NCI-H1417 (cell line): ENCODE measurements at places on chromosomes 13 and 19.

- no peak for DNase-seq
Measured at GRCh38 chr19:50896591-50897190, 14.5 kb downstream of the KLK4 start.

GRCh38 chr13:96650301-96650886 lies 343.9 kb downstream of the OXGR1 start:
- no peak for DNase-seq

DNA sequence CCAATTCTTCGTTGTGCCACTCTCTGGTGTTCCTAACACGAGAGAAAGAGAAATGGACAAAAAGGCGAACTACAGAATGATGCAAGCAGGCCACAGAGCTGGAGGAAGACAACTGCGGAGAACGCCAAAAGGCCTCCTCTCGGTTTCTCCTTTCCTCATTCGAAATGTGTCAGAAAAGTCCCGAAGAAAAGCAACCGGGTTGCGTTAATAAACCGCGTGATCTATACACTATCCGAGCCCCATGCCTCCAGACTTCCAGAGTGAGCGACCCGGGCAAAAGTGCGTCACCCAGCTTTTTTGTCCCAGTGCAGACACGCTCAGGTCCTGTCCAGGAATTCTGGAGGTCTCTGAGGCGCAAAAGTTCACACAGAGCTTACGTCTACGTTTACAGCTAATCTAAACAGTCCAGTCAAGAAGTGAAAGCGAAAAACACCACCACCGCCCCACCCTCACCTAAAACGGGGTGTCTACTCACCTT lies 413 bp downstream of the N4BP2L2 start:
- no peak for DNase-seq

- no peak for DNase-seq
Measured at GRCh38 chr19:5711713-5712161, 8.2 kb downstream of the LONP1 start.

GRCh38 chr19:35715355-35715809 lies 2.4 kb upstream of the KMT2B start:
- no peak for DNase-seq

DNA sequence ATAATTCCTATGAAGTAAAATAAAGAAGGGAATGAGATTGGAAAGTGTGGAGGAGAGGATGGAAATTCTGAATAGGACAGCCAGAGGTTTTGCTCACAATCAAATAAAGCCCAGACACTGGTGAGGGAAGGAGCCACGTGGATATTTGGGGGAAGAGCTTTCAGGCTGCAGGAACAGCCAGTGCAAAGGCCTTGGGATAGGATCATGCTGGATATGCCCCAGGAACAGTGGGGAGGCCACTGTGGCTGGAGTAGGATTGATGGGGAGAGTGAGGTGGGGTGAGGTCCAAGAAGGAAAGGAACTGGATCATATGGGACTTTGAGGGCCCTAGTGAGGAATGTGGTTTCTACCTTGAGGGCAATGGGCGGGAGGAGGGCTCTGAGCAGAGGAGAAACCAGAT lies 4.1 kb upstream of the FXYD5 start:
- DNase-seq = no peak

- DNase-seq = no peak
Measured at GRCh38 chr13:68023838-68024581, 793.9 kb upstream of the PCDH9 start.

- DNase-seq = peak; percentile 3
Measured at GRCh38 chr13:25084096-25084495, 11.8 kb upstream of the PABPC3 start.

DNA sequence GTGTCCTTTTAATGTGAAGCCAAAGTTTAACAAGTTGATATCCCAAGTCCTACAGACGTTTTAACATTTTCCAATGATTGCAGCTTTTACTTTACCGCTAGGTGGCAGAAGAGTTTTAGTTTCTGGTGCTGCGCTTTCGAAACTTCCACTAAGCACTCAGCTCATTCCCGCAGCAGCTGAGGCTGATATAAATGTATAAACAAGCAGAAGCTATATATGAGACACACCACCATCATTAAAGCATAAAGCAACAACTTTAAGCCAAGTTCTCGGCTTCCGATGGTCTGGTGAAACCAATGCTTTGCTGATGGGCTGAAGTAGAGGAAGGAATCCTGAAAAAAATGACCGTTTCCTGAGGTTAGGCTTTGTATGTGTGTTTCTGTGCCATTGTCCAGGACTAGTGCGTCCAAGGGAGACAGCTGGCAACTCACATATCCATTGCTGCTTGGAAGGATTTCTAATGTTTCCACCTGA lies 753.9 kb downstream of the OLFM4 start:
- peak; percentile 89 for DNase-seq

DNA sequence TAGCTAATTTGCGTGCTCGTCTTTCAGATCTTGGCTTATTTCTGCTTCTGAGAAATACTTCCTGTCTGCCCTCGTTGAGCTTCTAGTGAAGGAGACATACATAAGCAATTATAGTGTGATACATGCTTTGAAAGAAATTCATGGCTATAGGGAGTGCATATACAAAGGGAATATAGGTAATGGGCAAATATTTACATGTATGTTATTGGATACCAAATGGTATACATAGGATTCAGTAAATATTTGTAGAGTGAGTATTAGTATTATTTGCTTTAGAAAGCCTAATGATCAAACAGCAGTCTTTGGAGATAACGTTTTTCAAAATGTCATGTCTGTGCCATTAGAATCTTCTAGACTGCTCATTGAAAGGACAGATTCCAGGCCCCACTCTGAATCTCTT lies 5.2 kb downstream of the BRCA2 start:
- peak; percentile 3 for DNase-seq

DNA sequence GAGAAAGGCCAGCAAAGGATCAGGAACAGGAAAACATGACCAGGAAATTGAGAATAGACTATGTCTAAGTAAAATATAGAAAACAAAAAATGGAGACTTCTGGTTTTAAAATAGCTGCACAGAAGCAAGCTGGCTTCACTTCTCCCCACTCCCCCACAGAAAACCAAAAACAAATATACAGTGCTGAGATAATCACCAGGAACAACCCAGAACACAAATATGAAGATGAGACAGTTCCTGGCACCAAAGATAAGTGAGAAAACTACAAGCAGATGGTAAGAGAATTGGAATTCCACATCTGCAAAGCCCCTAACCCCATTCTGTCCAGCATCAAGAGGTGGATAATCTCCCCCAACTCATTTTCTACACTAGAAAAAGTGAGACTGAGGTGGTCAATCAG lies 397.7 kb downstream of the SUCLA2 start:
- DNase-seq = no peak

GRCh38 chr13:113770937-113771336 lies 11.9 kb downstream of the TMEM255B start:
- DNase-seq = no peak

GRCh38 chr19:18696023-18696422 lies 12.5 kb downstream of the CRTC1 start:
- DNase-seq = no peak

DNA sequence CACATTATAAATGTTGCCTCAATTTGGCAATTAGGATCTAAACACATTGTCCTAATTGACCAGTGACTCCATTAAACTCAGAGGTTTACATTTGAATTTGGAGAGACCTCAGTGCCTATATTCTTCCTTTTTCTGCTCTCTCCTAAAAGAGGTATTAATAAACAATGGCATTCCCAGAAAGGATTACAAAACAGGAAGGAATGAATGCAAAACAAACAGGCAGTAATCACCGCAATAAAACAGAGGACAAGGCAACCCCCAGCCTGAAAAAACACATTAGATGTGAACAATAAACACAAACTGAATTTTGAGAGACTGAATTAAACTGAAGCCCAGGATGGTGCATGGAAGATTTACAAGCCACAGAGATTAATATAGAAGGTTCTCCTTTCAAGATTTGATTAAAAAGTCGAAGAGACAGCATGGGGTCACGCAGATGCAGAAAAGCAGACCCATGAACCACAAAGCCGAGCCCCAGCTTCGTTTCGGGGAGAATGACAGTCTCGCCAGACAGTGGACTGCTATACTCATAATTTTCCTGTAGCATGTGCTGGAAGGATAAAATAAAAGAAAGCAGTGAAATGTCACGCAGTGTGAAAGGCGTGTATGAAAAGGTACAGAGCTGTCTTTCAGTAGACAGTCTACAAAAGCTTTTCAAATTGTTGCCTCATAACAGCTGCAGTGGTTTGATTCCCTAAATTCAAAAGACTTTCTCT lies 503.0 kb downstream of the LIG4 start:
- no peak for DNase-seq

- no peak for DNase-seq
Measured at GRCh38 chr19:19205416-19206410, 2.5 kb upstream of the NR2C2AP start.

GRCh38 chr13:77328819-77329132 lies 1.9 kb upstream of the MYCBP2 start:
- no peak for DNase-seq

- no peak for DNase-seq
Measured at GRCh38 chr19:15368798-15369593, 10.6 kb downstream of the AKAP8 start.

- peak; percentile 84 for DNase-seq
Measured at GRCh38 chr19:2543463-2544442, 67.8 kb downstream of the GADD45B start.

DNA sequence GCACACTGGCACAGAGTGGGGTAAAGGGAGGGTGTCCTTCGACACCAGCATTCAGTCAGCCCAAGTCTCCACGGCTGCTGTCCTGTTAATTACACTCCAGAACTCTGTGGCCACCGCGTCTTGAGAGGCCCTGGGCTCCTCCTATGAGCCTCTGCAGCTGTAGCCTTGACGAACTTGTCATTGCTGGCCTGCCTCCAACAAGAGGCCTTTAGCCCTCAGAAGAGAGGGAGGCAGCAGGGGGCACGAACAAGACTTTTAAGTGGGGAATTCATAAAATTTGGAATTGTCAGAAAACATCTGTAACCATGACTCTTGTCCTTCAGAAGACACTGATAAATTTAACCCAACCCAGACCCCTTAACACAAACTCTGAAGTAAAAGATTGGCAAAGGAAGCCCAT lies 241.9 kb downstream of the UQCRFS1 start:
- DNase-seq = no peak

- DNase-seq = no peak
Measured at GRCh38 chr13:35733827-35734226, 257.3 kb upstream of the MAB21L1 start.

GRCh38 chr13:98992355-98992754 lies 14.5 kb upstream of the DOCK9 start:
- no peak for DNase-seq

- DNase-seq = no peak
Measured at GRCh38 chr19:49272204-49272603, 52.8 kb downstream of the SLC6A16 start.

DNA sequence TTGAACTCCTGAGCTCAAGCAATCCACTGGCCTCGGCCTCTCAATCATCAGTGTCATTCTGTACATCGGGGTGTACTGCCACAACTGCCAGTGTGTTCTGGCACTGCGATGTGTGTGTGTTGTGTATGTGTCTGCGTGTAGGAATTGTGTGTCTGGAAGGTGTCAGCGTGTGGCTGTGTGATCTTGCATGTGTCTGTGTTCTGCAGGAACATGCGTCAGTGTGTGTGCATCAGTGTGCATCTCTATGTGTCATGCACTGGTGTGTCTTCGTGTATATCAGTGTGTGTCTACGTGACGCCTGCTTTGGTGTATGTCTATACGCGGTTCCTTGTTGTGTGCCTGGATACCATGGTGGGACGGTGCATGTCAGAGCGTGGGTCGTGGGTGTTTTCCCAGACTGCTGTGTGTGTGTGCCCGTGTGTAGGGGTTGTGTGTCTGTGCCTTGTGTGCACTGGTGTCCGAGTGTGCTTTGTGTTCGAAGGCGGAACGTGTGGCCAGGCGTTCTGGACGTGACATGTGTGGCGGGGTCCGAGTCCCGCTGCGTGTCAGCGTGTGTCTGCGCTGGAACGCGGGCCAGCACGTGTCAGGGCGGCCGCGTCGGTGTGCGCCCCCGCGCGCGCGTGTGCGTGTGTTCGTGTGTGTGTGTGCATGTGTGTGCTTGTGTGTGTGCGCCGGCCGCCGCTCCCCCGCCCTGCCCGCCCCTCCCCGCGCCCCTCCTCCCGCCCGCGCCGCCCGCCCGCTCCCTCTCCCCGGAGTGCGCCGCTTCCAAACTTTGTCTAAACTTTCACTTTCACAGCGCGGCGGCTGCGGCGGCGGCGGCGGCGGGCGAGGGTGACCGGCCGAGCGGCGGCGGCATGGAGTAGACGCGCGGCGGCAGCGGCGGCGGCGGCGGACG lies at the start of gene NFIX:
NFIX (plus strand) TSS at position 775 of the 895 bp plus-strand sequence. CDS start 363 bp downstream, outside the sequence.
- no peak for DNase-seq

GRCh38 chr13:59715611-59716010 lies 448.1 kb downstream of the DIAPH3 start:
- no peak for DNase-seq

DNA sequence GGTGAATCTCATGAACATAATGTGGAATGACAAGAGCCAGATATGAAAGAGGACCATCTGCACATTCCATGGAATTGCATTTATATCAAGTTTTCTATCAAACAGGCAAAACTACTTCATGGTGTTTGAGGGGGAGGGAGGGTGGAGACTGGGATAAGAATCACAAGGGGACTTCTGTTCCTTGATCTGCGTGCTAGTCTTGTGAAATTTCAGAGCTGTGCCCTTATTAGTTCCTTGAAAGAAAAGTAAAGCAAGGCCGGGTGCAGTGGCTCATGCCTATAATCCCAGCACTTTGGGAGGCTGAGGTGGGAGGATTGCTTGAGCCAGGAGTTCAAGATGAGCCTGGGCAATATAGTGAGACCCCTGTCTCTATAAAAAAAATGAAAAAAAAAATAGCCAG lies 30.2 kb upstream of the CEBPG start:
- DNase-seq = no peak

DNA sequence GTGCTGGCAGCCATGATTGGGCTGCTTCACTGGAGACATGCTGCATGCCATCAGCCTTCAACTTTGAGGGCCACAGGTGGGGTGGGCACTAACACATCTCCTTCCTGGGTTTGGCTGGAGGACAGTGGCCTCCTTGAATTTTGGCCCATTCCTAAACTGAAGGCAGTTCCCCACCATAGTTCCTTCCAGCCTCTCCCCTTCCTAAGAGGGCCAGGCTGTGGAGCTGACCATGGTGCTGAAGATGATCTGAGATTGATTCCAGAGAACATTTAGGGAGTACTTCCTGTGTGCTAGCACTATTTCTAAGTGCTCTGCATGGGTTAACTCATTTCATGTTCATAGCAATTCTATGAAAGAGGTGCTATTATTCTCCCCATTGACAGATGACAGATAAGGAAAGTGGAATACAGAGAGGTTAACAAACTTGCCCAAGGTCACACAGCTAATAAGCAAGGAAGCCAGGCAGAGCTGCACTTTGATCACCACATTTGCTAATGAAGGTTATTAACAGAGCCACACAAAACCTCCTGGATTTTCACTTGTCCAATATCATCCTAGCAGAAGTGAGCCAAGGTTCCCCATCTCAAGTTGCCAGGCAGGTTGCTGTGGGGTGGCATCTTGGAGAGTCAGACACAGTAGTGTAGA lies 175.3 kb downstream of the ZIC5 start:
- DNase-seq = no peak

GRCh38 chr19:17406046-17406886 lies 836 bp upstream of the BST2 start:
- no peak for DNase-seq

DNA sequence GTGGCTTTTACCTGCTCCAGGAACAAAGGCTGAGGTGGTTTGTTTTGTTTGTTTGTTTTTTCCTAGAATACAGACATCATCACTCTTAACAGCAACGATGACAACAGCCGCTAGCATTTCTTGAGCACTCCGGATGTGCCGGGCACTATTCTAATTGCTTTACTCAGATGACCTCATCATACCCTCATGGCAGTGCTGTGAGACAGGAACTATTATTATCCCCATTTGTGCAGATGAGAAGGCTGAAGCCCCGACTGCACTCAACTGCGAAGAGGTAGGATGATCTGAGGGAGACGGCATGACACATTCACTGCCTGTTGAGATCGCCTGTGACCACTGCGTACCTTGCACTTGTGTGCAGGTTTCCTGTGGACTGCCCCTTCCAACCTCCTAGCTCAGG lies 66.5 kb downstream of the CCDC70 start:
- peak; percentile 62 for DNase-seq
